NCI-H1048 (cell line): ENCODE measurements at places on chromosomes 7 and 10.

GRCh38 chr10:130254662-130255061 is 118.5 kb downstream of the GLRX3 start:
- DNase-seq: no peak

DNA sequence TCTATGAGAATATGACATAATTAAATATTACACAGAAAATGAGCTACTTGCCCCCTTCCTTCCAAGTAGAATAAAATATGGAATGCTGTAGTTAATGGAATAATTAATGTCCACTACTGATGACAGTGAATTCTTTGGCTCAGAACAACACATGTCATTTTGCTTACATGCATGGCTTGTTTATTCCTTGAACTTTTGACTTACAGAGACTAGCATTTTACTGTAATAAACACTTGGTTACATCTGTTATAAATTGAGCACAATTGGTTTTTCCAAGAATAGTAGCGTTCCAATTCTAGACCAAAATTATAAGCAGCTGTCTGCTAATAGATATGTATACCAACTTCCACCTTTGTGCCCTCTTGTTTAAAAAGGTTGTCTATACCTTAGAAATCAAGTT is 286.7 kb downstream of the OTUD1 start:
- DNase-seq: no peak

DNA sequence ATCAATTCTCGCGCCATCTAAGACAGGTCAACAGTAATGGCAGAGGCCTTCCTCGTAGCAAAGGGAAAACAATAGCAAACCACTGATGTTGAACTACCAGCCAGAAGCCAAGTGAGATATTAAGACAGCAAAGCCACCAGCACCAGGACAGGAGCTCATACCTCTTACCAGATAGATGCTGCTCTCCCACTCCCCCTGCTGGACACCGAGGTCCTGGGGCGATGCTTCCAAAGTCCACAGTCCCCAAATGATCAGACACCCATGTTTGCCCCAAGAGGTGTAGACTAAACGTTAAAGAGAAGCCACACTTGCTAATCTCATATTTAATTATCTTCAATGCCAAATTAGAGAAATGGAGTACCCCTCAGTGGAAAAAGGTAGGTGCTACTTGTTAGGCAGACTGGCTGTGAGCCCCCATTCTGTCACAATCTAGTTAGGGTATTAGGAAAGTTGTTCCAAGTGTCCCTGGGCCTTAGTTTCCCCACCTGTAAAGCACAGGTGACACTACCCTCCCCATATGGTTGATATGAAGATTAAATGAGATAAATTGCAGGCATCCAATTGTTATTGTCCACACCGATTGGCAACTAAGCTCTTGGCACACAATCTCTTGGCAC is 39.9 kb downstream of the TOMM7 start:
- DNase-seq: peak; percentile 40

GRCh38 chr7:131231381-131232220 is 96.1 kb upstream of the MKLN1 start:
- DNase-seq: no peak

DNA sequence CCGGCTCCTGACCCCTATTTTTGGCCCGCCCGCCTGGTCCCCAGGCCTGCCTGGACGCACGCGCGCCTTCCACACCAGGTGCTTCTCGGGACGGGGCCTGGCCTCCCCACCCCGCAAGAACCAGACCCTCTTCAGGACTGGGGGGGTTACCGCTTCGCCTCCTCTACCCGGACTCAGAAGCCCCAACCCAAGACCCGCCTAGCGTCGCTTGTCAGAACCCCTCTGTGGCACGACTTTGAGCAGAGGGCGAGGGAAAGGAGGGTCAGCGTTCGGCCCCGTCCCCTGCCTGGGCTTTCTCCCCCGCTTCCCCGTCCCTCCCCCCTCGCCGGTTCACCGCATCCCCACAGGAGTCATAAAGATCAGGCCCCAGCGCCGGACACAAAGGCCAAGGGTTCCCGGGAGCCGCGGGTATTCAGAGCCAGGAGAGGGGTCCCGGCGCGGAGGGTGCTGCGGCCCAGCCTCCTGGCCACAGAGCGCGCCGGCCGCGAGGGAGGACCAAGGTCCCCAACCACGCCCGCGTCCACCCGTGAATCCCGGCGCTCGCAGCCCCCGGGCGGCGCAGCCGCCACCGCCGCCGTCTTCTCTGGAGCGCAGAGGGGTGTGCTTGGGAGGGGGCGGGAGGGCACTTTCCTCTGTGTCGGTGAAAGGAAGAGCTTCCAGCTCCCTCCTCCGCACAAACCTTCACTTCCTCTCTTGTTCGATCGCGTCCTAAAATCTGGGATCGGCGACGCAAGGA is 351.9 kb downstream of the DNAJB6 start:
- DNase-seq: no peak

DNA sequence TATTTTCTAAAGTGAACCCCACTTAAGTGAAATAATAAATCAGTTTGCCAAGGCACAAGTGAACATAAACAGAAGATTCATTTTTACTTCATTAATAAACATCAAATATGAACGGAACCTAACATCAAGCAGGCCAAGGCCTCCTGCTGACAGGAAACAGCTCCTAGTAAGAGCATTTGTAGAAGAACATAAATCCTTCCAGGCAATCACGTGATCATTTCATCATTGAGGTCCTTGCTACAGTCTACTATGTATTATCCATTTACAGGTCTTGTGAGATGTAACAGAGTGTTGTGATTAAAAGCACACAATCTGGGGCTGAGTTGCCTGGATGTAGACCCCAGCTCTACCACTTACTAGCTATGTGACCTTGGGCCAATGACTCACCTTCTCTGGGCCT is 70.6 kb downstream of the CALD1 start:
- no peak for DNase-seq

GRCh38 chr10:123433539-123433938 is 232.6 kb upstream of the GPR26 start:
- no peak for DNase-seq

- DNase-seq: no peak
Observed at GRCh38 chr7:157412491-157413180, 75.8 kb downstream of the DNAJB6 start.

- no peak for DNase-seq
Observed at GRCh38 chr10:120607016-120607709, 150.1 kb downstream of the PLPP4 start.

- DNase-seq: no peak
Observed at GRCh38 chr10:98249134-98249533, 18.9 kb downstream of the LOXL4 start.

- no peak for DNase-seq
Observed at GRCh38 chr10:90313576-90314325, 544.1 kb downstream of the HTR7 start.

DNA sequence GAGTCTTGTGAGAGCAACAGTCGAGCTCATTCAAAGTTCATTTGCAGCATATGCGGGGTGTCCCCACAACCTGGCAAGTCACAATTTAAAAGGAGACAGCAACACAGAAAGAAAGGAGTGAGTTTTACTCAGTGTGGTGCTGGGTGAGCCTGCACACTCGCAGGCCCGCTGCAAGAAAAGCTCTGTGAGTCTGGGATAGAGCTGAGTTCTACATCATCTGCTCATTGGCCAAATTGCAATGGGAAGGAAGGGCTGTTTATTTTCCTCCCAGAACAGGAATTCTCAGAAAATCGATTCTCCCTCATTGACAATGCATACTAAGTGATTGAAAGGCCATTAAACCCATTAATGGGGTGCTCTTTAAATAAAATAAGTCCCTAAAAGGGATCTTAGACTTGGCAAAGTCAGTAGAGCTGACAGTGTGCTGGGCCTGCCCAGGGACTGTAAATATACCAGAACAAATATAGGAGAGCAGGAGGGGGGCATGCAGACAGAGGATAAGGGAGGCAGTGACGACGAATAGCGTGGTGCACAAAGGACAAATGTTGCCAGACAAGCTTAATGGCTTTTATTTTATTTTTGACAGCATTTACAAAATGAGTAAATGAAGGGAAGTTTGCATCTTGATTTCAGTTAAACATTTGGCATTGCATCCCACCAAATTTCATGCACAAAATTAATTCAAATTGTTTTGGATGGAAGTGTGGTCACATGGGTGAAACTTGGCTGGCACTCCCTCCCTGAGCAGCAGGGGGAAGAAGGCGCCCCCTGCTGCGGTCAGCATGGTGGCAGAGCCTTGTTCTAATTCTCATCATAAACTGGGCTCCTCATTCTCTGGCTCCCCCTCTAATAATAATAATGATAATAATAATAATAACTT is 215.7 kb downstream of the SNX10 start:
- no peak for DNase-seq

DNA sequence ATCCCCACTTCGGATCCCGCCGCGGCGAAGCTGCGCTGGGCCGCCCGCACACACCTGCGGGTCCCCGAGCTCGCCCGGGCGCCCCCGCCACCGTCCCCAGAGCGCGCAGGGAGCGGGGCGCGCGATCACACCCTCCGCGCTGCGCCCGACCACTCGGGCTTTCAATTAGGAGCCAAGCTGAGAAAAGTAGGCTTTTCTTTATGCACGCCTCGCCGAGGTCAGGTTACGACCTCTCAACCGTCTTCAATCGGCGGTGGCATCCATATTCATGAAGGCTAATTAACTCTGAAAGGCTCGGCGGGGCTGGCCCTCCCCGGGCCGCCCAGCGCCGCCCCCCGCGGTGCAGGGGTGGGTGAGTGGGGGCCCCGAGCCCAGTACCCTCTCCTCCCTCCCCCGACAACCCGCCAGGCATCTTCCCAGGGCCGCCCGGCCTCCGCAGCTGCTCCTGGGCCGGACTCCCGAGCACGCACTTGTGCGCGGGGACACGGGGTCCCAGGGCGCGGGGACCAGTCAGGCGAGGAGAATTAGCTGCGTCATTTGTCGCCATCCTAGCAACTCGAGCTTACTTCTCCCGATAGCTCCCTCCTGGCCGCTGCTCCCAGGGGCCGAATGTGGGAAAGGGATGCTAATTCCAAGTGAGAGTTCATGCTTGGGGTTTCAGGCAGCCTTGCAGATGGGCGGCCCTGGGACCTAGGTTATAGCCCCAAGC is 155.5 kb upstream of the LYZL2 start:
- no peak for DNase-seq

GRCh38 chr10:93071674-93072224 is 1.9 kb upstream of the CYP26A1 start:
- DNase-seq: no peak

DNA sequence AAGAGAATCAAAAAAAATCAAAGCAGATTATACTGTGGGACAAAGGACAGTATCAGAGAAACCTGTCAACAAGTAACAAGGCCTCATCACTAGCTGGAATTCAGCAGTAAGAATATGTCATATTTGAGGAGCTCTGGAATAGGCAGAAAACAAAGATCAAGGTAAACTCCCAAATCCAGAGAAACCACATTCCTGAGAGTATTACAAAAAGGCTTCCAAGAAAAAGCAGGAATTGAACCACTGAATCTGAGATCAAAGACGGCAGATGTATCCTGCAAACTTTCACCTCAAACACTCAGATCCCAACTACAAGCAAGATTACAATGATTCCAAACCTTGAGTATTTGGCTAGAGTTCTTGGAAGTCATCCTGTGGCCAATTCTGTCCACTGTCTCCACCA is 16.3 kb downstream of the TPK1 start:
- no peak for DNase-seq

- no peak for DNase-seq
Observed at GRCh38 chr10:70549962-70550458, 52.5 kb downstream of the PRF1 start.

DNA sequence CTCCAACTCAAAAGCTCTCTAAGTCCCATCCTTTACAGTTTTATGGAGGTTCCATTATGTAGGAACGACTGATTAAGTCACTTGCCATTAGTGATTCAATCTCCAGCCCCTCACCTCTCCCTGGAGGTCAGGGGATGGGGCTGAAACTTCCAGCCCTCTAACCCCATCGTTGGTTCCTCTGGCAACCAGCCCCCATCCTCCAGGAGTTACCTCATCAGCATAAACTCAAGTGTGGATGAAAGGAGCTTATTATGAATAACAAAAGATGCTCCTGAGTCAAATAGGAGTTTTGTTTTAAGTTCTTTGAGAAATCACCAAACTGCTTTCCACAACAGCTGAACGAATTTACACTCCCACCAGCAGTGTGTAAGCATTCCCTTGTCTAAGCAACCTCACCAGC is 494.3 kb upstream of the AUTS2 start:
- DNase-seq: no peak

- no peak for DNase-seq
Observed at GRCh38 chr10:102038410-102038809, 17.6 kb downstream of the ARMH3 start.

DNA sequence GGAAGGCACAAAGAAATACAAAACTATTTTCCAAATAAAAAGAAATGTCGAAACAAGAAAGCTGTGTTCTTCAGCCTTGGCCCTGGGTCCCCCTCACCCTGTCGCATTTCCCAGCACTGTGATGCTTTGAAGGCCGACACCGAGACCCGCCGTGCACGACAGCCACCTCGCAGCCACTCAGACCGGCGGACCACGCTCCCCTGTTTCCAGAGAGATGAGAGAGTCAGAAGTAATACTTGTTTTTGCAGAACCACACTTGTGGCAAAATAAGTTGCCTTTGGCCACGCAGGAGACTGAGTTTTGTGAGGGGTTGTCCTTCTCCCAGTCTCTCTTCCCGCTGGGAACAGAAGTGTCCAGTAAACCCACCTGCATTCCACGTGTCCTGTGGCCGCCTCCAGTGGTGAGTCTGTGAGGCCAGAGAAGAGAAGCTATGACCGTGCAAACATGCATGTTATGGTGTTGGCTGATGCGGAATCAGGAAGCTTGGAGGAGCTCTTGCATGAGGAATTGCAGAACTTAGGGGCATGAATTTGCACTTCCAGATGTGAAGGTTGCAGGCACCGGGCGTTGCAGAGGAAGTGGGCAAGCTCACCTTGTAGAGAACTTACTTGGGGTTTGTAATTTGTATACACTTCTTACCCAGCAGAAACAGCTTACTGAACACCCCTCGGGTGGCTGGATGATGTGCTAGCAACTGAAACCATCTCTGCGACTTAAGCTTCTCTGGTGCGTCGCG is 194.5 kb downstream of the EBF3 start:
- no peak for DNase-seq

- no peak for DNase-seq
Observed at GRCh38 chr7:103307503-103308231, 10.4 kb downstream of the PMPCB start.

DNA sequence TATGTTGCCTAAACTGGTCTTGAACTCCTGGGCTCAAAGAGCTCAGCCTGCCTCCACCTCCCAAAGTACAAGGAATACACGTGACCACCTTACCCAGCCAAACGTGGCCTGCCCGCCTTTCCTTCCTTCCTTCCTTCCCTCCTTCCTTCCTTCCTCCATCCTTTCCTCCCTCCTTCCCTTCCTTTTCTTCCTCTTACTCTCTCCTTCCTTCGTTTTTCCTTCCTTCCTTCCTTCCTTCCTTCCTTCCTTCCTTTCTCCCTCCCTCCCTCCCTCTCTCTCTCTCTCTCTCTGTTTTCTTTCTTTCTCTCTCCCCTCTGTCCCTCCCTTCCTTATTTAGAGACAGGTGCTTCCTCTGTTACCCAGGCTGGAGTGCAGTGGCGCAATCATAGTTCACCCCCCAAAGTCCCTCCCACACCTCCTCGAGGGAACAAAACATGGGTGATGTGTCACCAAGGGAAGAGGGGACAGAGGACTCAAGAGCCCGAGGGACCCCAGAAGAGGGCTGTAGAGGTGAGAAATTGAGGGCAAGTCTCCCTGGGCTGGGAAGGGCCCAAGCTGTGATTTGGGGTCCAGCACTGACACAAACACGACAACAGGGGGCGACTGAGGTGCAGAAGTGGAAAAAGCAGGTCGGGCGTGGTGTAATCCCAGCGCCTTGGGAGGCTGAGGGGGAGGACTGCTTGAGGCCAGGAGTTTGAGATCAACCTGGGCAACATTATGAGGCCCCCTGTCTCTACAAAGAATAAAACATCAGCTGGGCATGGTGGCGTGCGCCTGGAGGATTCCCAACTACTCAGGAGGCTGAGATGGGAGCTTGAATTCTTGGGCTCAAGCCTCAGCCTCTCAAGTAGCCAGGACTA is 28.1 kb downstream of the EPHB4 start:
- no peak for DNase-seq

- DNase-seq: no peak
Observed at GRCh38 chr10:34713875-34714274, 101.2 kb downstream of the PARD3 start.
